ENCODE measurements at places on chromosomes 11 and 22. TPM values are rescaled to one million over a fixed set of nuclear protein-coding genes. Genes with fewer than 3 reads are reported as not detected.

VPS26B gene
- total RNA-seq = 66.4 TPM

NXPE1 gene
- not detected for total RNA-seq

ABCC8 gene
- not detected for total RNA-seq

KIRREL3 gene
- total RNA-seq = not detected

C11orf86 gene
- total RNA-seq = not detected

KLHL22 gene
- total RNA-seq = 71.9 TPM

AASDHPPT gene
- 29.6 TPM for total RNA-seq

DNA sequence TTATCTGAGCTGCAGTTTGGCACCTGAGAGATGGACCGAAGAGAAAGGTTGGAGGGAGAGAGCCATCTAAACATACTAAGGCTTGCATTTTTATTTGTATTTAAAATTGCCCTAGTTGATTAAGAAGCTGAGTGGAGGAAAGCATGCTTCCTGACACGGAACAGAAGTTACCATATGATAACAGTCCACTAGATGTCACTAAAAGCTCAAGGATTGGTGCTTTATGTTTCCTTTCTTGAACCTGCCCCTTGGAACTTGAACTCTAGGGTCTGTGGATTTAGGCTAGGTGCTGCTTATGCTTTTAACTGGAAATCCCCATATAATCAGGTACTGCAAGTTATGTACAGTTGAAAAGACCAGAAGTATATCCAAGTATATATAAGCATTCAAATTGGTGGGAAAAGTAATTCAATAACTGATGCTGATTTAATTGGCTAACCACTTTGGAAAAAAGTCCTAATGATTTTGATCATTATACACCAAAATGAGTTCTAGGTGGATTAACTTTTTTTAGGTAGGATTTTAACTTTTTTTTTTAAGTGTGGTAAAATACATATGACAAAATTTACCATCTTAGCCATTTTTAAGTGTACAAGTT is 9.5 kb downstream of the RBMXL2 start:
- no peaks in the 10 kb centered on the region for H3K4me1 ChIP-seq
- peaks cover 13% of the 10 kb centered on the region for H3K27me3 ChIP-seq
- DNase-seq = no peak

DNA sequence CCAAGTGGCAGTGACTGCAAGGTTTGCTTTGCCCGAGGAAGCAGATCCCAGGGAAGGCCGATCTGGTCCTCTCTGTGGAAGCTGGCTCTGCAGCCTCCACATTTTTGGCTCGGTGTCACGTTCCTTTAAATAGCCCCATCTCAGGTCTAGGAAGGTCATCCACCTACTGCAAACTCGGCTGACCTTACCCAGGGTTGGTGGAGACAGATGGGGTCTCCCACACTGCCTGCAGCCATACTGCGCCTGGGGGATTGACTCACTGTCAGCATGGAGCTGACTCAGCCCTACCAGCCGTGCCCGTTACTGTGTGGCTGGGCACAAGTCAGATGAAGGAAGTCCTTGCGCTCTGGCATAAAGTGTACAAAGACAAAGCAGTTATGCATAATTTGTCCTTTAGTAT is 16.9 kb downstream of the CDPF1 start:
- DNase-seq = no peak
- no peaks in the 10 kb centered on the region for H3K36me3 ChIP-seq
- no peak overlapping the region for H3K4me3 ChIP-seq
- no peak overlapping the region for H3K27ac ChIP-seq
- no peaks in the 10 kb centered on the region for H3K4me1 ChIP-seq
- H3K27me3 ChIP-seq = no peaks in the 10 kb centered on the region

DNA sequence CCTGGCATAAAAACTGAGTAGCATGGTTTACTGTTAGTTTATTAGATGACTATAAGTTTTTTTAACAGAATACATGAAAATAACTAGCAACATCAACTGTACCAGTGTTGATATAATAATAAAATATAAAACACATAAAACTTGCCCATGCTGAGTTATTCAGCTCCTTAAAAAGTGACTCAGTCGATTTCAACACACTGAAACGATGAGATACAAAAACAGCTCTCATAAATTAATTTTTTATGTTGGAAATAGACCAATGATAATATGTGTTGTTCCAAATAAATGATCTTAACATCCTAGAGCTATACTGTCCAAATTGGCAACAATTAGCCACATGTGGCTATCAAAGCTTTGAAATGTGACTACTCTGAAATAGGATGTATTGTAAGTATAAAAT is 15.9 kb downstream of the PDGFD start:
- H3K4me1 ChIP-seq = no peaks in the 10 kb centered on the region
- H3K27me3 ChIP-seq = no peaks in the 10 kb centered on the region
- no peak overlapping the region for H3K27ac ChIP-seq
- no peak overlapping the region for H3K4me3 ChIP-seq
- DNase-seq = no peak

DNA sequence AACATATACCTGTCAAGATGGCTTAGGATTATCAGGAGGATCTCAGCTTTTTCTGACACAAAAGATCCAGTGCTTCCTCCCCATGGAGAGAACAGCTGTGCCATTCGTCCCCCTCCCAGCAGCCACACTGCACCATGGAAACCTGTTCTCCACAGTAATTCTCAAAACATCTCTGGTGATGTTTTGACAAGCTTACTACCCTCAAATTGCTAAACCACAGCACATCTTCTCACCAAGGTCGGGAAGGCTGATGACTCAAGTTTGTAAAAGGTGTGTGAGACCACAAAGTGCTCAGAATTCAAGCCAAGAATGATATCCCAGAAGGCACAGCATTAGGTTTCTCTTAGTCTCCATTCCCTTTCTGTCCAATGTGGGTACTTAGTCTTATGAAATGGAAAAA is 3.9 kb upstream of the RAB38 start:
- H3K4me1 ChIP-seq = peaks cover 11% of the 10 kb centered on the region
- no peak overlapping the region for H3K4me3 ChIP-seq
- H3K36me3 ChIP-seq = no peaks in the 10 kb centered on the region
- H3K27ac ChIP-seq = no peak overlapping the region
- no peaks in the 10 kb centered on the region for H3K27me3 ChIP-seq

DNA sequence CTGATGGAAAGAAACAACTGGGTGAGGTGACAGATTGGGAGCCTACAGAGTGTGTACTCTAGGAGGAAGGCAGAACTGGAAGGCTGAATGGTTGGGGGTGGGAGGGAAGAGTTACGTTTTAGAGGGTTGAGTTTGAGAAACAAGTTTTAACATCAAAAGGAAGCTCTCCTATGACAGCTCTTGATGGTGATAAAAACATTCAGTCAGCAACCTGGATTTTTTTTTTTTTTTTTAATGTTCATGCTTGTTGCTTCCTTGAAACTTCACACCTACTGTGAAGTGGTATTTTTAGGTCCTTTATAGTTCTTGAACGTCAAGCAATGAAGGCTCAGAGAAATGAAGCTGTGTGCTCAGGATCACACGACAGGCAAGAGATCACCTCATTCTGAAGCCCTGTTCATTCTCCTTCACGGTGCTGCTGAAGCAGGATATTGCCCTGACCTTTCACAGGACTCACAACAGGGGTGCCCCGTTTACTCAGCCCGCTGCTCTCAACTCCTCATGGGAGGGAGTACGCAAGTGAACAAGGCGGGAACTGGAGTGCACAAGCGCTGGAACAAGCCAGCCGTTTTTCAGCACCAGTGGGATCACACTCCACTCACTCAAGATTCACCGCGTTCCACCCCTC is 1.6 kb upstream of the TMEM109 start:
- H3K27ac ChIP-seq = peak overlapping the region; percentile 98
- peak; percentile 82 for DNase-seq
- H3K27me3 ChIP-seq = no peaks in the 10 kb centered on the region
- peak overlapping the region; percentile 97 for H3K4me3 ChIP-seq
- H3K36me3 ChIP-seq = no peaks in the 10 kb centered on the region
